ENCODE measurements at places on chromosomes 16 and 17. TPM values are rescaled to one million over a fixed set of nuclear protein-coding genes. Genes with fewer than 3 reads are reported as not detected.

Gene GPS2
- total RNA-seq: 39.1 TPM

DNA sequence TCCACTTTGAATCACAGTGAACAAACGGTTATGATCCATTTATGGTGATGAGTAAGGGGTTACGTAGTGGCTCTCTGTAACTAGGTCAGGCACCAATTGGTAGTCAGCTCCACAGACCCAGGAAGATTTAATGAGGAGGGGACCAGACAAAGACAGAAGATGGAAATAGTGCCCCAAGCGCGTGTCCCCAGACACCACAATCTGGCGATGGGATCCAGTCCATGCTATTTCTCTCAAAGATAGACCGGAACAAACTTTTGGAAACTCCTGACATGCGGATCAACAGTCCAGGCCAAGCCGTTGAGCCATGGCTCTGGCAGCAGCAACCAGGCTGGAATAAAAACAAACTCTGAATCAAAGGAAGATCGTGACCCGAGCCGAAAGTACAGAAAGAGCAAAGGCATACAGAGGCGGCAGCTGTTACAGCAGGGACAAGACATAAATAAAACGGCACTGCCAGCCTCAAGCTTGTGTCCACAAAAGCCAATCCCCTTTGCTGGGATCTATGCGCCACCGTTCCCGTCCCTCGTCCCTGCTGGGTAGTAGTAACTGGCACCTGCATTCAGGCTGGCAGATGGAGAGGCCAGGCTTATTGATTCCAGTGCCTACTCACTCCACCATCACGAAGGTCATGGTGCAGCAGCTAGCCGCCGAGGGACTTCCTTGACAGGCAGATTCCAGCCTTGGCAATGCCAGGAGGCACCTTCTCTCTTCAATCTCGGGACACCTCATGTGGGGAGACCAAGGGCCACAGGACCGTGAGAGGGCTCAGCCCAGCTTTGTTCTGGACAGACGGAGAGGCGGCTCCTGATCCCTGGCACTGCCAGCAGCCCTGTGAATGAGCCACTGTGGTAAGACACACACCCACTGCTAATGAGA, 50.2 kb downstream of the CDH11 start:
- no peak for DNase-seq

- no peak for DNase-seq
Measured at GRCh38 chr16:55778757-55779156, 54.1 kb downstream of the CES1 start.

DNA sequence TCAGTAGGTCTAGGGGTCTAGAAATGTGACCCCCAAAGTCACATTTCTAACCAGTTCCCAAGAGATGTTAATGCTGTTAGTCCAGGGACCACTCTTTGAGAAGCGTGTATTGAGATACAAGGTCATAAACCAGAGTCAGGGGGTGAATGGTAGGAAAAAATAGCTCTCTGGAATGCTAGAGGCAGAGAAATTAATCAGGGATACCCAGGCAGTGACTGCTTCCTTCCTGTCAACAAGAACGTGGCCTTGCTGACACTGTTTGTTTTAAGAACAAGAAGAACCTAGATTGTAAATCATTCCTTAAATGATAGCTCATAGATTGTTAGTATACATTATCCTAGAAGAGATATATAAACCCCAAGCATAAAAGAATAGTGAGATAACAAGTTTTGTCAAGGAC, 43.8 kb downstream of the PITPNM3 start:
- no peak for DNase-seq

All from renal cortical epithelial cell (primary cell).